Nephron progenitor cell (in vitro differentiated cells): ENCODE measurements at places on chromosomes 7 and 10.

GRCh38 chr7:82348251-82348650, 95.3 kb downstream of the CACNA2D1 start:
- no peak for DNase-seq

DNA sequence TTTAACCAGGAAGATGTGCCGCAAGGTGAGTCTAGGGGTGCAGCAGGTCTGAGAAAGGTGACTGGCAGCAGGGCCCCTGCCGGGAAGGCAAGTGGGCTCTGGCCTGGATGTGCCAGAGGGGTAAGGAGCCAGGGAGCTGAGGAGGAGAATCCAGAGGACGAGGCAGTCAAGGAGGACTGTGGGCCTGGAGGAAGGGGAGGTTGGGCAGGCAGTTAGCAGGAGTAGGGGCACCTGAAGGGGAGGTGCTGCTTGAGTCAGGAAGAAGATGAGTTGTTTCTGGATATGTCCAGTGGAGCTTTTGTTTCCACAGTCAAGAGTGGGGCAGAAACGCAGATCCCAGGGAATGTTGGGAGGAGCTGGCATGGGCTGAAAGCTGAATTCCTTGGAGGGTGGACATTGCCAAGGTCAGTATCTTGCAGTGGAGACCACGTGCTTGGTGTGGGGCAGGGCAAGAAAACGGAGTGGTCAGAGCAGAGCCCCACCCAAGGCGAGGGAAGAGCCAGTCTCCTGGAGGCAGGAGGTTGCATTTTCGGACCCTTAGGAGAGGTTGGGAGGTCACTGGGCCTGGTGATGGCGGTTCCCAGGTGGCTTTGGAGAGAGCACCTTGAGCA, 34.0 kb downstream of the MINDY4 start:
- DNase-seq = no peak

DNA sequence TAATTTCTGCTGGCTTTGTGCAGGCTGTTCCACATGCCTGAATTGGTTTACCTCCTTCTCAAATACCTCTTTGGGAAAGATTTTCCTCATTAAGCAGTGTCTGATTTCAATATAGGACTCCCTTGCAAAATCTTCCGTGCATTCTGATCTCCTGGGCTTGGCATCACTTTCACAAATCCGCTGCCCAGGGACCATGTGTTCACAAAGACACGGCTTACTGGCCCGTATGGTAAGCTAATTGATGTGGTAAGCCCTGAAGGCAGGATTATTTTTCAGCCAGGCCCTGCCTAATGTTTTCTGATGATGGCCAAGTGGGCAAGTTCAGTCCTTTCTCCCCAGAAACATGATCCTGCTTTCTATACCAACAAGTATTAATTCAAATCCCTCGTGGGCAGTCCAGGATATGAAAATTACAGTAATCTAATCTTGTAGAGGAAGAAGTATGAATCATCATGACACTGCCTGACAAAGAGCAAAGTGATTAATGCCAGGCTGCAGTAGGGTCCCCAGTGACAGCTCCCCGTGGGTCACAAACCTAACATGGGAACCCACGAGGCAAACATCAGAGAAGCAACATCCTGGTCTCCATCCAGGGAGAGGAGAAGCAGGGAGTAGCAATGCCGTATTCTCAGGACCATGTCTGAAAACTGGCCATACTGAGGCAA, 11.6 kb upstream of the SVIL start:
- no peak for DNase-seq

DNA sequence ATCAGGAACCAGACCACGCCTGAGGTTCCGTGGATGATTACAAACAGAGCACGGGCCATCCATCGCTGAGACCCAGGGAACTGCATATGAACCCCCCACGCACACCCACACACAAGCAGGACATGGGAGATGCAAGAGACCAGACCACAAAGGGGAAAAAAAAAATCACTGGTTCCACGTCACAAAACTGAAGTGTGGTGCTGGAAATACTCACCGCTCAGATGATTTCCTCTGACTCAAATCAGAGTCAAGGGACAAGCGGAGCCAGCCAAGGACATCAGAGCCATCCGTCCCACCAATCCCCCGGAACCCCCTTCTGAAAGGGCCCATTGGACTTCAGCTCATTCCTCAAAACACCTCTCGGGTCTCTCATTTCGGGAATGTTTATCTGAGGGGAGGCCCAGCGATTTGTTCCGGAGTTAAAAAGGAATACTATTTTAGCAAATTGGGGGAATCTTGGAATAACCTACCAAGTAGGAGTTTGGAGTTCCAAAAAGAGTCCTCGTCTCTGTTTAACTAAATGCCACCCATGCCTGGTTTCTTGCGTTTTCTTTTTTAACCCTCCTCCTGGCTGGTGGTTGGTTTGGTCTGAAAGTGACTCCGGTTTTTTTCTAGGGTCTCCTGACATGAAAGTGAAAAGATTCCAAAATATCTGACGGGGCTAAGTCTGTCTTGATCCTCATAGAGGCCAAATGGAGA, 15.0 kb downstream of the SNX8 start:
- no peak for DNase-seq

GRCh38 chr10:131744346-131744745, 156.5 kb upstream of the PPP2R2D start:
- DNase-seq = no peak

DNA sequence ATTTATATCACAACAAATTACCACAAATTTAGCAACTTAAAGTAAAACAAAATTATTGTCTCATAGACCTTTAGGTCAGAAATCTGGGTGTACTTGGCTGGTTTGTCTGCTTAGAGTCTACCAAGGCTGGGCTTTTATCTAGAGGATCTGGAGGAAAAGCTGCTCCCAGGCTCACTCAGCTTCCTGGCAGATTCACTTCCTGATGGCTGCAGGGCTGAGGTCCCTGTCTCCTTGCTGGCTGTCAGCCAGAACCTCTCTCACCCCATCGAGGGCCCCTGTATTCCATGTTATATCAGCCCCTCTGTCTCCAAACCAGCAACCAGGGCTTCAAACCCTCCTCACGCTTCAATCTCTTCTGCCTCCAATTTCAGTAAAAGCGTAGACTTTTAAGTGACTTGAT, 734.9 kb downstream of the NRG3 start:
- DNase-seq = no peak

GRCh38 chr7:134996097-134996550, 9.8 kb downstream of the AGBL3 start:
- DNase-seq = no peak

DNA sequence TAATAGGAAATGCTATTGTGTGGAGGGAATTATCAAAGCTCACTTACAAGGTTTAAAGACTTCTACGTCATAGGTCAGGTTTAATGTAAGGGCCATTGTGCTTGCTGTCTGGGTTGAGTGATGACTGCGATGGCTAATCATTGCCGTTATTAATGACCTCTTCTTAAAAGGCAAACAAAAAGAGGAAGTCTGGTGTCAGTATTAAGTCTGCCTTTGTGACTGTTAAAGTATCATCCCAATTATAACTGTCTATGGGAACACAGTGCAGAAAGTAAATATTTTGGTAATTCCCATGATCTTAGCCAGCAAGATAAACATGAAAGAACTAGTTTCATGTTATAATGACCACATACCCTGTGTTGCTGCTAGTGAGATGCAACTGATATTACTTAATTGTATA, 382.4 kb downstream of the BBS9 start:
- DNase-seq = no peak

GRCh38 chr7:45026013-45026412, 26.0 kb downstream of the CCM2 start:
- DNase-seq = no peak

GRCh38 chr10:12279281-12279680, 70.1 kb upstream of the CAMK1D start:
- DNase-seq = no peak

DNA sequence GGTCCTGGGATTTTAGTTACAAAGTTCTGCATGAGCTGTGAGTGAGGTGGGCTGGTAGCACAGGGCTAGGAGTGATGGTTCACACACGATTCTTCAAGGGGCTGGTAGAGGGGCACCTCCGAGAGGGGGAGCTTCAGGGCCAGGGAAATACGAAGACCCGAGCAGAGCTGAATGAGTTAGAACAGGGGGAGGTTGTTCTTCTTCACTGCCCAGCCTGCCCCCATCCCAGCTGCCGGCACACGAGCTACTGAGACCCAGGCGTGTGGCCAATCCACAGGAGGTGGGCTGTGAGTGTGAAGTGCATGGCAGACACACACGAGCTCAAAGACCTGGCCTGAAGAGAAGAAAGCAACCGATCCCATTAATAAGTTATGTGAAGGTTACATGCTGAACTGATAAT, 256.2 kb upstream of the ZNF32 start:
- no peak for DNase-seq

DNA sequence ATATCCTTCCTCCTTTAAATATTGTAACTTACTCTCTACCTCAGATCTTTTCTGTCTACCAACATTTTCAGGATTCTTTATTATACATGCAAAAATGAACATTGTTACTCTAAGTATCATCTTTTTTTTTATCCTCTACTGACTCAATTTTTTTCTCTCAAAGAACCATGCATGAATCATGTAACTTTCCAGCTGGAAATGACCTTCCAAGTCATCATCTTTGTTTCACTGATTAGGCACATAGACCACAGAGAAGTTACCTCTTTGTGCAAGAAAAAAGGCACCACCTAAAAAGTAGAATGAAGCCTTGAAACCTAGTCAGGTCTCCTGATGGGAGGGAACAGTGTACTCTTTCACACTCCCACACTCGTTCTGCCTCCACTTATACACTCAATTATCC, 234.9 kb downstream of the HGF start:
- DNase-seq = no peak

DNA sequence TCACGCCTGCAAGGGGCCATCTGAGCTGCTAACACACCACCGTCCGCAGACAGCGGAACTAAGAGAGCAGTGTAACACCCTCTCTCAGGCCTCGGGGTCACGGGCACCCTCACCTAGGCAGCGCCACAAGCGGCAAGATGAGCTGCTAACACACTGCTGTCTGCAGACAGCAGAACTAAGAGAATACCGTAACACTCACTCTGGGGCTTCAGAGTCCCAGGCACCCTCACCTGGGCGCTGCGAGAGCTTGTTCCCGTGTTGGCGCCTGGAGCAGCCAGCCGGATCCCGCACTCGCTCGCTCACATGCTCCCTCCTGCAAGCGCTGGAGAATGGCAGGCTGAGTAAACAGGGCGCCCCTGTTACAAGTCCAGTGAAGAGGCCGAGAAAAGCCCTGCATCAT, 160.2 kb downstream of the SRPK2 start:
- peak; percentile 9 for DNase-seq

- DNase-seq = no peak
Observed at GRCh38 chr7:37420946-37421695, 27.5 kb downstream of the ELMO1 start.

DNA sequence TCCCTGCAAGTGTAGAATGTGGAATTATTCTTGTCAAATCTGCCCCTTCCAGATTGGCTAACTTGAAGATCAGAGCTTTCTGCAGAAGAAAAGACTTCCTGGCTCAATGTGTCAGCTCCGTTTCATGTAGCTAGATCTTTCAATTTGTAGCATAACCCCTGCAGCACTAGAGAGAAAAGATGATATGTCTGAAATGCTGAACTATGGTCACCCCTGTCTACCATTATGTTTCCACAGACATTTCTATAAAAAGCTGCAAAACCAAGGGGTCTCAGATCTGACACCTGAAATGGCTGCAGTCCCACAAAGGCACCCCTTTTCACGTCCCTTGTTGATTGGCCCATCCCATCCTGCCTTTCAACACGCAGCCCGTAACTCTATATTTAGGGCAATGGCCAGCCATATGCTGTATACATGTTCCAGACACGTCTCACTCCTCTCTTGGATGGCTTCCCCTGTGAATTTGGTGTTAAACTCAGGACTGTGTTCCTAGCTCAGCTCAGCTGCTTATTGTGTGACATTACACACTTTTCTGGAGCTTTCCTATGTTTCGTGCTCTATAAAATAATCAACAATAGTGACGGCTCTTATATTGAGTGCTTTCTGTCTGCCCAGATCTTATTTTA, 648.6 kb upstream of the CELF2 start:
- DNase-seq = no peak

DNA sequence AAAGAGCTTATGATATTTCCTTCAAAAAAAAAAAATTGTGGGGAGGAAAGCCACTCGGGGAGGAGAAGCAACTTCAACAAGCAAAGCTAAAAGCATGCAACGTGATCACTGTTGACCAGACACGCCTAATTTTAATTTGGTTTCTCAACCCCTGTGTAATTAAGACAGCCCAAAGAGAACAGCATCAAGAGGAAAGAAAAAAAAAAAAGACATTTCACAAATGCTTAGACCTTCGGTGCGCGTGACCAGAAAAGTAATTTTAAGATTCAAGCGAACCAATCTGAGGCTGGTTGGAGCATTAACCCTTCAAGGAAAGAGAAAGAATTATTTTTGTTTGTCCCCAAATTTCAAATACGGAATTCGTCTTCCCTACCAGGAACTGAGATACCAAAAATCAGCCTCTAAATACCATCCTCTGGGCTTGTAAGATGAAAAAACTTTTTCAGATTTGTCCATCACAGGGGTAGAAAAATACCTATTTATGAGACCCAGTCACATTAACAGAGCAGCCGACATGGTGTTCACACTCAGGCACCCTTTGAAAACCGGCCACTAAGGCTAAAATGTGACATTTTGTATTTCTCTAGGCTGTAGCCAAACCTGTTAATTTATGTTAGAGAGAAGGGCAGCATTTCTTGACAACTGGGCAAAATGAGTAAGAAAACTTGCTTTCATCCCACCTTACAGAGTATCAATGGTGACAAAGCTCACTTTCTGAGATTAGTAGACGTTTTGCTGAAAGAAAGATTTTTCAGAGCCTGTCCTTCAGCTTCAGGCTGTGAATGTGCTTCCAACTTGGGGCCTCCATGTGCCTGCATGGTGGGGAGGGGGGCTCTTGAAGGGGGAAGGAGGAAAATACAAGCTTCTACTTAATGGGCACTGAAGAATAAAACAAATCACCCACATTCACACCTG, 179.9 kb upstream of the KLF14 start:
- DNase-seq = no peak

DNA sequence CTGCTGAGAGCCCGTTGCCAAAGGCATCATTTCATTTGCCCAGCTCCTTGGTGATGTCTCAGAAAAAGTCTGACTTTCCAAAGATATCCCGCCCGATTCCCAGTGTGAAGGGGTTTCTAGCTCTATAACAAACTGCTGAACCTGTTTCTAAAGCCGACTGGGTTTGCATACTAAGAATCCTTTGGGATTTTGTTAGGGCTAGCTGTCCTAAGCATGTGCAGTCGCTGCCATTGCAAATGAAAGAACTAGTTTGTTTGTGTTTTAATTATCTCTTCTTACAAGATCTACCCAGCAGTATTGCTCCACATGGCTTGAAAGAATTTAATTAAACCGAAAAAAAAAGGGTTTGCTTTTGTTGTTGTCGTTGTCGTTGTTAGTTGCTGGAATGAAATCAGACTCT, 476.6 kb downstream of the GATA3 start:
- no peak for DNase-seq

DNA sequence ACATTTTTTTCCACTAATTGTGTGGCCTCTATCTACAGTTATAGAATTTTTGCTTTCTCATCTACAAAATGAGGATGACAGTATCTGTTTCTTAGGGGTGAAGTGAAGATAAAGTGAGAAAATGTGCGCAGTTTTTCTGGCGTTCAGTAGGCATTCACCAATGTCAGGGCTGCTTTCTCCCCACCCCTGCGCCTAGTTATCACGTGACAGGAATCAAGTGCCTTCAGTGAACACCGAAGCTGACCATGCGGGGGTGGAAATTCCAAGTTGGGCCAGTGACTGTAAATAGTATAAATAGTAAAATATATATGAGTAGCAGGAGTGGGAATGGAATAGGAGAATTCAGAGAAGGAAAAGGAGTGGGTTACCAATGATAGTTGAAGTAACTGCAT, 77.4 kb downstream of the TAF3 start:
- no peak for DNase-seq

GRCh38 chr7:117220836-117221235, 102.0 kb downstream of the WNT2 start:
- DNase-seq = no peak
